Stimulated activated CD4-positive, alpha-beta T cell treated with anti-CD3 and anti-CD28 coated beads, Interleukin-1b, Interleukin-23, amount 100 ng/mL, for 1 hour (primary cell): ENCODE measurements at places on chromosomes 7 and 10.

GRCh38 chr7:146115548-146115850, 1.1 kb upstream of the CNTNAP2 start:
- no peak for DNase-seq

DNA sequence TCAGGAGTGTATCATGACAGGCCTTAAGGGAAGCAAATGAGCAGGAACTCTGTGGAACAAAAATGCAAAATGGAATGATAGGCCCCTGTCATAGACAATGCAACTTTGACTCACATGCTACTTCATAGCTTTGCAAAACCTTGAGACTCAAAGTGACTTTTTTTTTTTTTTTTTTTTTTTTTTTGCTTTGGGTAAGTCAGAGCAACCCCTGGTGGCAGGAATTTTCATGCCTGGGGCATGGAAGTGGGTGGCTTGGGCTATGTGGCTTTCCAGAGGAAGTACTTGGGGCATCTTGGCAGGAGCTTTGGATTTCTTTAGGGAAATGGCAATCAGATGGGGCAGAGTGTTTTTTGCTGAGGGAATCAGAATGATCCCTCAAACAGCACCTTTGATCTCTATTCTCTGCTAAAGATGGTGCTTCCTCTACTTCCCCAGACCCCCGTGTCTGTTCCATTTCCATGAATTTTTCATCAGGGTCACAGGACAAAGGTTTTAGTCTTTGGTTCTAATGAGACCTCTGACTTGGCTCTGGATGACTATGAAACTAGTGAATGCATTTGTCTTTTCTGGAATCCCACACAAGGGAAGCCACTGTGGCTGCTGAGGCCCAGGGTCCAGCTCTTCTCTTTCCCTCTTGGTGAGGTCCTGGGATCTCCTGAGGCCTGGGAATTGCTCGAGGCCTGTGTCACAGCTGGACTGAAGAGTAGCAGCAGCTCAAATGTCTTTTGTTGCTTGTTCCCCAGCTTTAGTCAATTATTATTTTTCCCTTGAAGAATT, 62.8 kb downstream of the TACC2 start:
- no peak for DNase-seq

GRCh38 chr7:44561962-44562621, 11.6 kb downstream of the DDX56 start:
- no peak for DNase-seq

DNA sequence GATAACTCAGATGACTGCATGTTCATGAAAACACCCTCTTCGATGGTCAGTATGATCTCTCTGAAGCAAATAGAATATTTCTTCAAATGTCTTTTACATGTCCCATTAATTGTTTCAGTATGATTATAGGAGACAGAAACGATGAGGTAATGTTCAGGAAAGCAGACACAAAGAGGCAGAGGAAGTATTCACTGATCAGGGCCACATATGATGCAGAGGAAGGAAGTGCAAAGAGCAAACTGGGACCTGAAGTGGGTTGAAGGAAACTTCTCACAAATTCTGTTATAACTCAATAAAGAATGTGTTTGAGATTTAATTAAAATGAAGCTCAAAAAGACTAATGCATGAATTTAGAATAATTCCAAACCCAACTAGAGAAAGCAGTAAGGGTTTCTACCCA, 70.5 kb downstream of the TES start:
- no peak for DNase-seq

DNA sequence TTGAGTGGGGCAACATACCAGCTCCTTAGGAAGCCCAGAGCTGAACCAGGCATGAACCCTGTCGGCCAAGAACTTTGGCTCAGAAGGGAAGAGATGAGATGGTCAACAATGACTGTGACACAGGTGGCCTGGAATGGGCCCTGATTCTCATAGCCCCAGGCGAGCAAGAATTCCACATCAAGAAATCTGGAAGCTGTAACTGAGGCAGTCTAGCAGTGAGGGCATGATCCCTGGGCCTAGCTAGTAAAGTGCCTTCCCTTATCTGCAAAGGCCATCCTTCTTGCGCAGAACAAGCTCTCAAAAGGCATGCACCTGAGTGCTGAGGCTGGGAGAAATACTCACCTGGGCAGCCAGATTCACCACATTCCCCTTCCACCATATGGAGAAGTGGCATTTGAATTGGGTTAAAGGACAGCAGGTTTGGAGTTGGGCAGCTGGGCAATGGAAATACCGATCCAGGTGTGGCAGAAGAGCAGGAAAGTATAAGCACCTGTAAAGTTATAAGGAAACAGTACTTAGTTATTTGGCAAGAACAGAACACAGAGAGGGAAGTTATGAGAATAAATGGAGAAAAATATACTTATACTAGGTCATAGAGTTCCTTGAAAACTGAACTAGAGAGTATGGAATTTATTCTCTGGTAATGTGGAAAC, 78.6 kb upstream of the CAPZA2 start:
- no peak for DNase-seq

DNA sequence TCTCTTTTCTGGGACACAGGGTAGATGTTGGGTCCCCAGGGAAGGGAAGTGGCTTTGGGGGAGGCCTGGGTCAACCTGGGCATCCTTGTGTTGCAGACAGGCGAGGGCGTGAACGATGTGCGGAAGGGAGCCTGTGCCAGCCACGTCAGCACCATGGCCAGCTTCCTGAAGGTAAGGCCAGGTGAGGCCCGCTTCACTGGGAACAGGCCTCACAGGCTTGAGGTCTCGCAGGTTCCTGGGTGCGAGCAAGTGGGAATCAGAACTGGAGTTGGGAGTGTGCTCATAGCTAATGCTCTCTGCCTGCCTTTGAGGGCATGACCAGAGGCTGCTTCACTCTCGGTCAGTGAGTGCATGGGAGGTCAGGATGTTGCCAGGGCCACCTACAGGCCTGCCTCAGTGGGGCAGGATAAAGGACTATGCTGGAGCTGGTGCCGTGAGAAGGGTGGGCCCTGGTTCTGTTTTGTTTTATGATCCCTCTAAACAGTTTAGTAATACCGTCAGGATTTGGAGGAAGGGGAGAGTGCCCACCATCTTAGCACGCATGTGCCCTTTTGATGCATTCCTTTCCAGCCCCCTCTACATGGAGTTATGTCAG, 8.4 kb downstream of the DBNL start:
- DNase-seq: no peak

DNA sequence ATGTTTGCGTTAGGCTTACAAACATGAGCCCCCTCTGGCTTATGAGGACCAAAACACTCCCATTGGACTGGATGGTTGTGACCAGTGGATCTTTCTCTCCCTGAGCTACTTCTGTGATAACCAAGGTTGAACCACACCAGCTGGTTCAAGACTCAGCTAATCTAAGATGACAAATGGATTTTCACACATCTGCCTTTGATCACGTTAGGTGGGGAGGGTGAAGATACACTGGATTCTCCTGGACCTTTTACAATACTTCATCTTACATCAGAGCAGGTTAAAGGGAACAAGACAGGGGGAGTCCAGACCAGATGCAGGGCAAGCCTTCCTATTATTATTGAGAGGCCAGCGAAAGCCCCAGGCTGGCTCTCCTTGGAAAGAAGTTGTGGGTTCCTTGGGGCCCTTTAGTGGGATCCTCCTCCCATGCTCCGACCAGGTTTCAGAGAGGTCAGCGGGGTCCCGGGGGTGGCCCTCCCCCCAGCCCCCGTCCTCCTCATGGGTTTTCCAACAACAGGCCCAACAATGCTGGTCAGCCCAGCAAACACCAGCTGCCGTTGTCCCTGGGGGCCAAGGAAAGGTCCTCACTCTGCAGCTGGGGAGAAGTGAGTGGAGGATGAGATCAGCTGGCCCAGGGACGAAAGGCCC, 2.8 kb downstream of the GFRA1 start:
- DNase-seq: no peak

DNA sequence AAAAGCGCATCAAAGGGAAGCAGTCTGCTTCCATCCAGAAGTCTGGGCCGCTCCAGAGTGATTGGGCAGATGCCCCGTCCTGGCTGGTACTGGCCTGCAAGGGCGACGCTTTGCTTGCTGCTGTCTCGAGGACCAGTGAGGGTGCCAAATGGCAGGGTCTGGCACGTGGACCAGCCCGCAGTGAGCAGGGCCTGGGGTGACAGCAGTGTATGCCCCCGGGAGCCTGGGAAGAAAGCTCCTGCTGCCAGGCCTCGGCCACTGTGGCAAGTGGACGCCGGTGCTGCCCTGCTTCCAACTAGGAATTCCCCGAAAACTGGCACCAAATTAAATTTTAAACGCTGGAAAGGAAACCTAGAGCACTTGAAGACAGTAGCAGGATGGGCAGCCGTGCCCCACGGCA, 357.0 kb upstream of the MKI67 start:
- DNase-seq: no peak
